ENCODE measurements at places on chromosomes 2 and 18.

GRCh38 chr2:127917916-127918315 lies 32.2 kb upstream of the AMMECR1L start:
- DNase-seq: no peak

GRCh38 chr2:129061769-129062121 lies 743.1 kb upstream of the HS6ST1 start:
- DNase-seq: no peak

GRCh38 chr18:77069931-77070330 lies 62.7 kb downstream of the MBP start:
- DNase-seq: no peak

DNA sequence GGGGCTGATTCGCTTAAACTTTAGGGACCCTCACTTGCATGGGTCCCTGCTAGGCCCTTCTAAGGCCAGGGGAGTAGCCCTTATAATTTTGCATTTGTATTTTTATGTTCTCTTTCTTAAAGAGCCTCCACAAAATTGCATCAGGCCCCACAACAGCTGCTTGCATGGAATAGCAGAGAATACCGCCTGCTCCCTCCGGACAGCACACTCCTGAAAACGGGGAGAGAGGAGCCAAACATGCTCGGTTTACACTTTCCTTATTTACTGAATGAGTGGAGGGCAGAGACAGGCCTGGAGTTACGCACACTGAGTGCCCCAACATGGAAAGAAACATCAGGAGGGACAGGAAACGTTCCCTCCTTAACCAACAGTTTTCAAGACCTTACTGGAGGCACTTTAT lies 132.2 kb downstream of the ANTXR1 start:
- no peak for DNase-seq

GRCh38 chr2:219870041-219870440 lies 242.6 kb downstream of the SLC4A3 start:
- no peak for DNase-seq

DNA sequence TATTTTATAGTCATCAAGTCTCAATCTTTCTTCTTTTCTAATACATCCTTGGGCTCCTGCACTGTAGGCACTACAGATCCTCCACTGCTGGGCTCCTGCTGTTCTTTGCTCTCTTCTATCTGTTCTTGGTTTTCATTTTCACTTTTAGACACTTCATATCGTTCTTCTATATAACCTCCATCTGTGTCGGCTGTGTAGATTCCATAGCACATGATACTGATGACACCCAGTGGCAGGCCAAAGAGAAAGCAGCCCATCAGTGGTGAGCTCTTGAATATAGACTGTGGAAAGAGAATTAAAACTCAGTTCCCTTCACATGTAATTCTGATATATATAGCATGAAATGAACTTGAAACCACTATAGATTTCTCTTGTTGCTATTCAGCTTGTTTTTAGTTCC lies 38.0 kb downstream of the TMX3 start:
- DNase-seq: no peak

DNA sequence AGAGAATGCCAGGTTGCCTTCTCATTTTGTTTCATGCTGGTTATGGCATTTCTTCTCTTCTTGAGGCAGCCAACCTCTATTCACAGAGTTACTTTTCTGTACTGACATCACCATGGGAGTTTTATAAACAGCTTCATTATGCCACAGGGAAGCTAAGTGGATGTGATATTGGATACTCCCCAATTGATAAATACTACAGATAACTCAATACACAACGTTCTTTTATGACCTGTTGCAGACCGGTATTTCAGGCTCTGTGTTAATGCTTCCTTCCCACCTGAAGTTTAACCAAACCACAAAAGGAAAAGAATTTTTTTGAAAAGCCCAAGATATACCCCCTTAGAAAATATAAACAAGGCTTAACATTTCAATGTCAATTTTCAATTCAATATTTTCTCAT lies 258.3 kb upstream of the SOX11 start:
- no peak for DNase-seq

DNA sequence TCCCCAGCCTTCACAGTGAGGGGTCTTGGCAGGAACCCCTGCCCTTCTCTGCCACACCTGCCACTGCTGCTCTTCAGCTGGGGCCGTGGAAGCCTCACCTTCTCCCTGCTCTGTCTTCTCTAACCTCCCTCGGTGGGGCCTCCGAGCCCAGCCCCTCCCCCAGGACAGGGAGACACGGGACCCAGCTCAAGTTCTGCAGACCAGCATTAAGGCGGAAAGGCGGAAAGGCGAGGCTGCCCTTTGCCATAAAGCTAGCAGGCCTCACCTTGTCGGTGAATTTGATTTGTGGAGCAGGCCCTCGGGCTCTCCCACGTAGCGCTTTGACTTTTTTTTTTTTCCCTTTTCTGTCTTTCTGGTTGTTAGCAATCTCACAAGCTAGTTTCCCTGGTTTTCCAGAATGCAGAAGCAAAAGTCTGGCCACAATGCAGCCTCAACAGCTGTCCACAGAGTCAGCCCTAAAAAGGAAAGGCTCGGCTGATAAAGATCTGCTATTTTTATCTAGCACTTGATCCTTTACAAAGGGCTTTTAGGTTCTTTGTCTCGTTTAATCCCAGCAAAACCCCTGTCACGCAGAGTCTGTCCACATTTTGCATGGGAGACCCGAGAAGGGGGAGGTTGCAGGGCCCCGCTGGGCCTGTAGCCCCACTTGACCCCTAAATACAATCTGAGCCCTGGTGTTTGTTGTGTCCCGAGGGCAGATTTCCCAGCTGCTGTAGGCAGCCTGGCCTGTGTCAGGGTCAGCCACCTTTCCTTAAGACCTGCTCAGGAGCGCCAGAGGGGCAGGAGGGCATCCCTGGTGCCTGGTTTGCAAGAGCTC lies 6.0 kb downstream of the ITM2C start:
- DNase-seq: peak; percentile 80

GRCh38 chr2:133456156-133456555 lies 112.1 kb downstream of the NCKAP5 start:
- peak; percentile 94 for DNase-seq

- no peak for DNase-seq
Measured at GRCh38 chr2:176614930-176615329, 345.7 kb downstream of the MTX2 start.
